SK-N-DZ (cell line): ENCODE measurements at places on chromosomes 7 and 10.

GRCh38 chr7:67553378-67553777, 556.7 kb downstream of the TYW1 start:
- no peak for DNase-seq

DNA sequence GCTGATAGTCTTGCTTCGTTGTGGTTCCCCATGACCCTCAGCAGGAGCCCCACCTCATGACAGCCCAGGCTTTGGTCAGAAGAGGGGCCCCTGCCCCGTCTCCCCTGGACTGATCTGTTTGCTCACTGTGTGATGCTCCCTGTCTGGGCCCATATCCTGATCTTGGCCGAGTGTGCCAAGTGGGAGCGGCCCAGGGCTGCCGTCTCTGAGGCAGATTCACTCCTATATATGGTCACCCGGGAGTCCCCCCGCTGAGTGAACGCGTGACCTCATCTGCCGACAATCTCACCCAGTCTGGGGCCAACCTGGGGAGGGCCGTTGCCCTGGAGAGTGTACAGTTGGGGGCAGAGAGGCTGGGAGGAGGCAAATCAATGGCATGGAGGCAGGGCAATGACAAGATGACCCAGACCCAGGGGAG, 34.5 kb downstream of the PPIF start:
- DNase-seq = no peak

- no peak for DNase-seq
These were observed 197.6 kb downstream of the RELN start for GRCh38 chr7:103791894-103792293.

DNA sequence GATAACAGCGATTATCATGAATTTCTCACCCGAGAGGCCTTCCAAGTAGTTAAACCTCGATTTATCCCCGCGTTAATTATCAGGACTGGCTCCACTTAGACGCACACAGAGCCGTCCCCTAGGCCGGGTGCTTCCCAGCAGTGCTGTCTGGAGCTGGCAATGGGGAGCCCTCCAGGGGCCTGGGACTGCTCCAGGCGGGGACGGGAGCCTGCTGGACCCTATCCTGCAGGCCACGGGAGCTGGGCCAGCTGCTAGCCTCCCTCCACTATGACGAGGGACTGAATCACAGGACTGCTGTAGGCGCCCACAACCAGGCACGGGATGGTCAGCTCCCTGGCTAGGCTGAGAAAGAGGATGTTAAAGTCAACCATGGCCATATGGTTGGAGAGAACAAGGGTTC, 229.1 kb downstream of the ELFN1 start:
- no peak for DNase-seq

GRCh38 chr10:79608505-79609375, 2.0 kb upstream of the SFTPA1 start:
- DNase-seq = peak; percentile 11
